Heart right ventricle (tissue), 16 donors: ENCODE measurements at places on chromosomes 13 and 19. TPM values are rescaled to one million over a fixed set of nuclear protein-coding genes. Genes with fewer than 3 reads are reported as not detected.

DNA sequence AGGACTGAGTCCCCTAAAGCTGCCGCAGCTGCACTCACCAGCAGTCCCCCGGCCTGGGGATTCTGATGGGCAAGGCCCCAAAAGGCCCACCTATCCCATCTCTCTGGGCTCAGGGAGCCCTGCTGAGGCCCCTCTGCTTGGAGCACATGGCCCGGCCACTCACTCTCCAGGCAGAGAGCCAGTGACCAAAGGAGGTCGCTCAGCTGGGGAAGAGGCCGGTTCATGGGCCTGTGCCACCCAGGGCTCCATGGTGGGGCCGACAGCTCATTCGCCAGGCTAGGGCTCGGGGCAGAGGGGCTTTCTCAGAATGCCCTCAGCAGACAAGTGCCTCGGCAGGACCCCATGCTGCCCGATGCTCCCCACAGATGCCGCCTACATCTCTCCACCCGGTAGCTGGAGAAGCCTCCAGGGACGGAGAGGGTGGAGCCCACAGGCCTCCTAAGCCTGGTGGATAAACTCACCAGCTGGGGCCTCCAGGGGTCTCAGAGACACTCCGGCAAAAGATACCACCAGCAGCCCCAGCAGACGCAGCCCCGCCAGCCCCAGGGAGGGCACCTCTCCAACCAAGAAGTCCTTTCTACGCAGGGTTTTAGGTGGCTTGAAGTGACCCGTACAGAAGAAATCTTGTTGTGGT is 54.4 kb downstream of the MLLT1 start:
- H3K27me3 ChIP-seq, result no peaks in the 10 kb centered on the region
- no peak overlapping the region for H3K27ac ChIP-seq
- no peaks in the 10 kb centered on the region for H3K36me3 ChIP-seq
- DNase-seq, result no peak
- H3K4me1 ChIP-seq, result peaks cover 41% of the 10 kb centered on the region

- H3K4me3 ChIP-seq, result peak overlapping the region; percentile 96
- peak overlapping the region; percentile 80 for H3K27ac ChIP-seq
- no peaks in the 10 kb centered on the region for H3K27me3 ChIP-seq
- H3K36me3 ChIP-seq, result no peaks in the 10 kb centered on the region
Observed at GRCh38 chr19:43527860-43528622, 1.0 kb upstream of the ETHE1 start.

DNA sequence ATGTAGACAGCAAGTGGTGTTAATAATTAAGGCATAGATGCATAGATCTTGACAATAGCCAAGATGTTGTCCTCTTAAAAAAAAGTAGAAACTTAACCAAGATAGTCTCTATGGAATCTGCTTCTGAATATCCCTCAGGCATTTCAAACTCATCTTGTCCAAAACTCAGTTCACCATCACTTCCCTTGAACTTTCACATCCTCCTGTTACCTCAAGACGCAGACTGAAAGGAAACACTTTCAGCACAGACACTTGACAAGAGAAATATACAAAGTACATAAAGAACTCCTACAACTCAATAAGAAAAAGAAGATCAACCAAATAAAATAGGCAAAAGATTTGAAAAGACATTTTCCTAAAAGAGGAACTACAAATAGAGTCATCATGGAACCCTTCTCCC is 451.1 kb downstream of the FOXO1 start:
- H3K4me3 ChIP-seq, result no peak overlapping the region
- no peak overlapping the region for H3K27ac ChIP-seq
- H3K27me3 ChIP-seq, result no peaks in the 10 kb centered on the region
- DNase-seq, result no peak
- H3K4me1 ChIP-seq, result no peaks in the 10 kb centered on the region

DNA sequence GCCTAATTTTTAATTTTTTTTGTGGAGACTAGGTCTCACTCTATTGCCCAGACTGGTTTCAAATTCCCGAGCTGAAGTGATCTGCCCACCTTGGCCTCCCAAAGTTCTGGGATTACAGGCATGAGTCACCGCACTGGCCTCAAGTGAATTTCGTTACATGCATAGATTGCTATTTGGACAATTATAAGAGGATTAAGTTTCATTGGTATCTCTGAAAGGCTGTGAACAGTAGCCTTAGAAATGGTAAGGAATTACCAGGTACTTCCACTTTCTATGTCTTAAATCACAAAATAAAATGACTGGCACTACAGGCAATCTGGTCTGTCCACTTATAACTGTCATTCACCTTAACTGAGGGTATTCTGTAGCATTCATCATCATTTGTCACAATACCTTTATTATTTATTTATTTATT is 2.9 kb upstream of the CCDC9 start:
- DNase-seq, result no peak
- H3K27me3 ChIP-seq, result no peaks in the 10 kb centered on the region
- H3K36me3 ChIP-seq, result no peaks in the 10 kb centered on the region
- peaks cover 17% of the 10 kb centered on the region for H3K4me1 ChIP-seq
- H3K27ac ChIP-seq, result no peak overlapping the region

The PSG7 gene
- total RNA-seq, result not detected

The CERS1 gene
- total RNA-seq, result 0.44 TPM

GRCh38 chr19:5621311-5621944 is 1.1 kb downstream of the SAFB2 start:
- no peaks in the 10 kb centered on the region for H3K27me3 ChIP-seq
- H3K36me3 ChIP-seq, result peaks cover 64% of the 10 kb centered on the region
- DNase-seq, result no peak
- peaks cover 18% of the 10 kb centered on the region for H3K4me1 ChIP-seq

- H3K27ac ChIP-seq, result no peak overlapping the region
- no peak for DNase-seq
- H3K4me3 ChIP-seq, result no peak overlapping the region
- H3K27me3 ChIP-seq, result no peaks in the 10 kb centered on the region
Observed at GRCh38 chr13:23848019-23848418, 41.2 kb downstream of the MIPEP start.
